ENCODE measurements at places on chromosomes 12 and 14.

GRCh38 chr12:53585448-53586125 lies 40.6 kb downstream of the ATF7 start:
- no peak for DNase-seq

GRCh38 chr14:99389174-99389826 lies 91.4 kb downstream of the SETD3 start:
- DNase-seq = peak; percentile 10

DNA sequence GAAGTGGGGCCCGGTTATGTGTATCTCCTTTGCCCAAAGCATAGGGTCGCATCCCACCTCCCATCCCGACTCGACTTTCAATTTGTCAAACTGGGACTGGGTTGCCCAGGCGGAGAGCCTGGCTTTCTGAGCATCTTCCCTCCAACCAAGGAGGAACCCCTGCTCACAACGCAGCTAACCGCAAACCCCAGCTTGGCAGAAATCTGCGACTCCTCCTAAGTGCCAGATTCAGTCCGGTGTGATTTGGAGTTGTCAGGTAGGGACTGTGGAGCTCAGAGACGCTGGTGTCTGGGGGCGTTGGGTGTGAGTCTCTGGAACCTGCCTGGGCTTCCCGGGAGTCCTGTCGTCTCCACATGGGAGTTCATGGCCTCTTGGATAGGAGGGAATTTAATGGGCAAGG lies 1126.7 kb downstream of the AACS start:
- DNase-seq = no peak

DNA sequence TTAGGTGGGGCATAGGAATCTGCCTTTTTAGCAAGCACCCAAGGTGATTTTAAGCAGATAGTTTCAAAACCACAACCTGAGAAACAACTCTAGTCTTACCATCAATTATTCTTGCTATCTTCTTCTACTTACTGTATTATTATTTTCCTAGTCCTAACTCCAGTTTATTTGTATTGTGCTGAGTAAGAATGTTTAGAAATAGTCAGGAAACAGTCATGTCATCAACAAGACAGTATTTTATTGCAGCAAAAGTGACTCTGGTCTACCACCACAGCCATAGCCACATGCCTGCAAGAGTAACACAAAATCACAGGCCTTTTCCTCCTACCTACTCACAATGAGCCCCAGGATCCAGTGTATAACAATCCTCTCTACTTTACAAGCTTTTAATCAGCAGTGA lies 46.3 kb upstream of the FLRT2 start:
- no peak for DNase-seq

DNA sequence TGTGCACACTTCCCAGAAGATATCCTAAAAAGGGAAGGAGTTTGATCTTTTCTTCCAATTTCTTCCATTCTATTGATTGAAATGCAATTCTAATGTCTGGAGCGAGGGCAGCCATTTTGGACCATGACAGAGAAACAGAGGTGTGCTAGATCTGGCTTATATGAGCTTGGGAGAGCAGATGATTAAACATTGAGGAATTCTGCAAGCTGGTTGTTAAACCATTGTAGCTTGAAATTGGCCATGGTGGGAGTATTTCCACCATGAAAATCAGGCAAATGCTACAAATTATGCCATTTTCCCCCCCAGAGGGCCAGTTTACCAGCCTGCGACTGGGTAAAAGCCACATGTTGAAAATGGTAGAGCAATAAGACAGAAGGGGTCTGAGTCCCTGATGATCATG lies 155.0 kb downstream of the PAWR start:
- no peak for DNase-seq

DNA sequence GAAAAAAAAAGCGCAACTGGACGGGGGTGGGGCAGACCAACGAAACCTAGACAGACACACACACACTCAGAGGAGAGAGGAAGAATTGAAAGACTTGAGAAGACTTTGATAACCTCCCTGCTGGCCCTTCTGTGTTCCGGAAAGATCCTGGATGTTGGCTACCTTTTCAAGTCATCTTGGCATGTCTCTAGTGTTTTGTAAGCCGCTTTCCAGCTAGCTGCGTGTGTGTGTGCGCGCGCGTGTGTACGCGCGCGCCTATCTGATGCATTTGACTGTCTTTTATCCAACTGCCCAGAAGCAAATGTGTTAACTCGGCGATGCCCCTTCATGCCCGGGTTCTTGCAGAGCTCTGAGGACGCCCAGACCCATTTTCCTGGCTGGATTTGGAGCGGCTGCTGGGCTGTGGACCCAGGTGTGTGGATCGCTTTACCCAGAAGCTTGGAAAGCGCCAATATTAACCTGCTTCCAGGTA lies 664 bp downstream of the LRFN5 start:
- DNase-seq = no peak

- no peak for DNase-seq
These were observed 2.8 kb downstream of the CARMIL3 start for GRCh38 chr14:24054646-24055045.

DNA sequence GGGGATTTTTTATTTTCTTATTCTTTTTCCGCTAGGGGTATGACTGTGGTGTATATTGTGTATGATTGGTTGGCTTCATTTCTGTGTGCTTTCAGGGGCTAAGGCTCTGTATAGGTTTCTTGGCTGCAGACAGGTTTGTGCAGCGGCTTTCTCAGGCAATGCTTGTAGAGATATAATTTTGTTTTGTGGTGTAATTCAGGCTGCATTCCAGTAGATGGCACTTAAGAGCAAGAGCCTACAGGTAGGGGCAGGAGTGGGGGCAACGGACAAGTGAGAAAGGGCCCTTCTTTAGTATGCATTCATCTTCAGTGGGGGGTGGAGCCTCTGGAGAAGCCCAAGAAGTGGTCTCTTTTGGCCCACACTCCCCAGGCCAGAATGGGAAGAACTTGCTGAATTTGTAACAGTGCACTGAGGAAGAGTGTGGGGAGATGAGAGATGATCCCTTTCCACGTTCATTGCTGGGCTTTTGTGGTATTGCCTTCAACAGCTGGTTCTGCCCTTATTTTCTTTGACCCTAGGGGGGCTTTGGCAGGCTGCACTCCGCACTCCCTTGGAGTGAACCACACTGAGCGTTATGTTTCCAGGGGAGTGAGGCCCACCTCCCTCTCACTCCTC lies 78.6 kb downstream of the IFNG-AS1 start:
- DNase-seq = no peak

DNA sequence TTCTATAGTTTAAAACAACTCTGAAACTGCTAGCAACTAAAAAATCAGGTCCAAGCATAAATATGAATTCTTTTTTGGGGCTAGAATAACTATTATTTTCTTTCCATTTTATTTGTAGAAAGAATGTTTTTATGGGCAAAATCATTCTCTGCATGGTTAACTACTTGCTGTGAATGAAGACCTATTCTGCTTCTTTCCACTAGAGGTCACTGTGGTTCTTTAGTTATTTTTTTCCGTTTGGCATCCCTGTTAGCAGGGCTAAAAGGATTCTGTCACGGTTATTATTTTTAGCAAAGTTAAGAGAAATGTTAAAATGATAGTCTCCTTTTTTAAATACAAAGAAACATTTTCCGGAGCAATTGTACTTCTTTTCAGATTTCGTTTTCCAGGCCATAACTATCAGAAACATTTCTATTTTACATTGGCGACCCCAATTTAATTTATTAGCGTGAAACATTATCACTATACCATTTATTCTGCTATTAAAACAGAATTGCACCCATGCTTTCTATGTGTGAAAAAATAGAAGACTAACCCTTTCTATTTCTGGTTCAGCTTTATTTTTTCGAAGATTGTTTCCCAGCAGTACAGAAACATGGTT lies 404.8 kb downstream of the ATP23 start:
- no peak for DNase-seq

GRCh38 chr14:67031920-67032774 lies 157.1 kb upstream of the GARIN2 start:
- DNase-seq = no peak

GRCh38 chr12:71555191-71555590 lies 108.5 kb downstream of the ZFC3H1 start:
- DNase-seq = no peak

All from stimulated activated CD8-positive, alpha-beta memory T cell treated with anti-CD3 and anti-CD28 coated beads, Interleukin-15, amount 100 ng/mL, for 48 hours (primary cell).